ENCODE measurements at places on chromosomes 2 and 18.

- DNase-seq: no peak
These were observed 5.1 kb downstream of the ADRA2B start for GRCh38 chr2:96111257-96111640.

DNA sequence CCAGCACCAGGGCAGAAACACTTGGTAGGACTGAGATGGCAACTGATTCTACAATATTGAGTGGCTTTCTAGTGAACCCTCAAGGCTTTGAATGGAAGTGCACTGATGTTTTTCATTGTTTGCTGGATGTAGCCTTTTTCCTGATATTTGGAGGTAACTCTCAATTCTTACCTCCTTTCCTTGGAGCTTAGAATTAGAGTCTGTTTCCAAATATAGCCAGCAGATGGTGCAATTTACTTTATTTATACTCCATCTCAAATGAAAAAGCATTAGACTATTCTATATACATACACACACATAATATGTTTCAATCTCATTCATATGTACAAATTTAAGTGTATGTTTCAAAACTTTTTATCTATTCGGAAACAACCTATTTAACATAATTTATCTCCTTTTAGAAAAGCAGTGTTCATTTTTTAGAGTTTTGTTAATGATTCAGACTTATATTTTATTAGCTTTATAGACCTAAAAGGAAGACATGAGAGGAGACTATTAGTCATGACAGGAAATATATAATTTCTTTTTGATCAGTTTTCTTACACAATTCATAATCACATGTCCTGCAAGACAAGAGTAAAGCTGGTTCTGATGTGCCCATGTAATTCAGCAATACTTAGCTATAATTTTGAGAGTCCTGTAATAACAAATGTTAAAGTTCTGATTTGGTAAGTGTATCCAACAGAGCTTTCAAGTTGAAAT lies 124.8 kb downstream of the NUP35 start:
- DNase-seq: no peak

DNA sequence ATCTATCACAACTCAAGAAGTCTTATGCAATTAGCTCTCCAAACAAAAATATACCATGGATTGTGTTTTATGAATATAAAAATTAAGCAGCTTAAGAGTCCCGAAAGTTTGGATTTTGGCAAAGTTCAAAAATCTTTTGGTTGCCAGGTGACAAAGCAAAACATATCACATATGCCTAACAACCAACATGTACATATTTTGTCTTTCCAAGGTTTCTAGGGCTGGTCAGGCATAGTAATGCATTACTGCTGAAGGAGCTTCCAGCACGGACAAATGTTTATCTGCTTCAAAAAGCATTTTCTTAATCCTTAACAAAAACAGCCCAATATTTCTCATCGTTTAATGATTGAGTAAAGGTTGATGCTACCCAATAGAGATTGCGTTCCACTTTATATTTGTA lies 1327.1 kb upstream of the ZEB2 start:
- no peak for DNase-seq

- no peak for DNase-seq
These were observed 32.0 kb downstream of the SLC14A1 start for GRCh38 chr18:45755934-45756333.

DNA sequence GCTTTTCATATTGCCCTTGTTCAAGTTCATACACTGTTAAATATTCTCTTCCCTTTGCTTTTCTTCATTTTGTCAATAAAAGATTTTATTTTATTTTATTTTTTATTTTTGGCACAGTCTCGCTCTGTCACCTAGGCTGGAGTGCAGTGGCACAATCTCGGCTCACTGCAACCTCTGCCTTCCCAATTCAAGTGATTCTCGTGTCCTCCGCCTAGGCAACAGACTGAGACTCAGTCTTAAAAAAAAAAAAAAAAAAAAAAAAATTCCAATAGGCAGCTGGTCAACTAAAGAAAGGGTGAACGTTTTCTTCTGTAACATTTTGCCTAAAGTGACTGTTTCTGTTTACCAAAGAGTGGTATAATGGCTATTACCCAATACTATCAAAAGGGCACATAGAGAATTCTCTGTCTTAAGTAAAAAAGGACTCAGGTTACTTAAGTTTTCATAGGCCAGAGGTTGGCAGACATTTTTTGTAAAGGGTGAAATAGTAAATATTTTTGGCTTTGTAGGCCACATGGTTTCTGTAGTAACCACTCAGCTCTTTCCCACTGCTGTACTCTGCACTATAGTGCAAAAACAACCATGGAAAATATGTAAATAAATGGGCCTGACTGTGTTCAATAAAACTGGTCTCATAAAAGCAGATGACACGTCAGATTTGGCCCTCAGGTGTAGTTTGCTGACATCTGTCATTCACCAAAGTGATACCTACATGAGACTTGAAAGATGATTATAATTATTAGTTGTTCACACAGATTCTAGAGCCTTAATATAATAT lies 113.4 kb downstream of the MIB1 start:
- DNase-seq: no peak

GRCh38 chr2:109726379-109727270 lies 67.5 kb upstream of the RGPD5 start:
- DNase-seq: no peak

DNA sequence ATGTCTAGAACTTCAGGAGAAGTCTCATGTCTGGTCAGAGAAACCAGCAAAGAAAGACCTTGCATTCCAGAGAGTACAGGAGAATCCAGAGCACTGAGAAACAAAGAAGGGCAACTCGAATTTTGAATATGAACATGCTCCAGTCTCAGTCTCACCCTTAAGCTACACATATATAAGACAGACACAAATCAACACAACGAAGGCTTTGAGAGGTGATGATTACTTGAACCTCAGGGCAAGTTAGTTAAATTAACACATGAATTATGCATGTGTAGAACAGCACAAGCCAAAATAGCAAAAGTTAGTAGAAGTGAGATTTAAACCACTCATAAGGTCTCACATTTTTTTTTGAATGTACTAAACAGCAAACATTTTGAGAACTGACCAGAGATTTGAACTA lies 29.0 kb upstream of the DOK6 start:
- no peak for DNase-seq

GRCh38 chr2:12721566-12722446 lies 5.1 kb downstream of the TRIB2 start:
- no peak for DNase-seq

DNA sequence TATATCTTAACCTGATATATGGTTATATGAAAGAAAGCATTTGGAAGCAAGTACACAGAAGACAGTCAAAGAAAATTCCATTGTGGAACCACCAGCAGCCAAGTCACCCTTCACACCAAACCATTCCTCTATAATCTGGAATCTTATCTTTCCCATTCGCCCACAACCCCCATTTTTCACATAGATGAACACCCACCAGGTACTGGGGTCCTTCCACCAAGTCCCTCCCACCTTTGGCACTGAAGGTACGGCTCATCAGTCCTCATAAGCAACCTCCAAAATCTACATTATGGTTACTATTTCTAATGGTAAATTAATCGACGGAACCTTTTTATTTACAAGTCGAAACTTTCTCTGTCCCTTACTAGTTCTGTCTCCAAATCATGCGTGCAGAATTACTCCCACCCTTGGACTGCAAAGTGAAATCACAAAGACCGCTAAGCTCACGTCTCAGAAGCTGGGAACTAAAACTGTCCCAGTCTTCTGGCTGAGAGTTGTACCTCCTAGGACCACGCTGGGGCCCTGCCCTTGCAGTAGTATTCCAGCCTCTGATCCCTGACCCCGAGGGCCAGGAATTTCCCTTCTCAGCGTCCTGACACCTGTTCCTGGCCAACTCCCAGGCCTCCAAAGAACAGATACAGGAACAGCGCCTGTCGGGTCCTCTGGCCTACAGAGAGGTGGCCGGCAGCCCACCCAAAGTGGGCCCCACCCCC lies 702 bp downstream of the OLA1 start:
- DNase-seq: no peak

DNA sequence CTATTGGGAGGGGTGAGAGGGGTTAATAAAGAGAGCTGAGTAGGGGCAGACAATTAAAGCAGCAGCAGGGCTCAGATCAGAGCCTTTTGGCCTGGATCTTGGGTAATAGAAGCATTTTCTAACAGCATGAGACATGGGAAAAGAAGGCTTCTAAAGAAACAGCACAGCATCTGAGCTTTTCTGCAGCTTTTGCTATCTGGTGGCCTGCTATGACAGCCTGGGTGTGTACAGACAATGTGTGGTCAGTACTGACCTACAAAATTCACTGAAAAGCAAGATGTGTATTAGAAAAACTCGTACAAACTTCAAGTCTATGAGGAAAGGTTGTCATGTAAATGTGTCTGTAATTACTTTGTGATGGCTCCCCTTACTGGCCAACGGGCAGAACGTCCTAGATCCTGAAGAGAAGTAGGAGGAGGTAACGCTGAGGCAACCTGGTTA lies 95.6 kb downstream of the GALNT3 start:
- no peak for DNase-seq

- no peak for DNase-seq
These were observed 256.4 kb downstream of the SP3 start for GRCh38 chr2:173708806-173709205.

DNA sequence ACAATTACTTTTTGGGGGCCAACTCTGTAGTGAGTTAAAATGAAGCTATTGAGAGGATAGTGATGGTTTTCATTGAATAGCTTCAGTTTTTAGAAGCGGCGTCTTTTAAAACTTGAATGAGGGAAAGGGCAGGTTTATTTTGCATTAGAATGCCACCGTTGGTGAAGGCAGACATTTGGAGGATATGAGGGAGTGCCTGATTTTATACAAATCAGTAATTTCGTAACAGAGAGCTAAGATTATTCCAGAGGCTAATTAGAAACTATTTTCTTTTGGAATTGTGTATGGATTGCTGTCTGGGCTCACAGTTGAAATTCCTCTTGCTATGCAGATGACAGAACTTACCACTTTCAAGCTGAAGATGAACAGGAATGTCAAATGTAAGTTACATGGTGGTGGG lies 67.6 kb downstream of the ITGB1BP1 start:
- no peak for DNase-seq

DNA sequence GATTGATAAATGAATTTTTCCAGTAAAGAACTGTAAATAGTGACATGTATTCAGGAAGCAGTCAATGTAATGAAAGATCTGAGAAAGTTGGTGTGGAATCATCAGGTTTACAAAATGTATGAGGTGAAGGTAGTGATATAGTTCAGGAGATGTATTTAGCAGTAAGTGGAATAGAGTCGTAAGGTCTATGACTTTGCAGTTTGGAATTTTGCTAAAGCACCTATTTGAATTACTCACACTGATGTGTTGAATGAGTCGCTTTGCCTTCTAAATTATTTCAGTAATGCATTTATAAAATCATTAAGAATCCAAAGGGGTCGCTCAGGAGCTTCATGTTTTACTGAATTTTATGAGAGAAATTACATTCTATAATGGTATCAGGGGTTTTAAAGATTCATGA lies 713.7 kb downstream of the DSC3 start:
- DNase-seq: no peak

GRCh38 chr2:70083344-70084156 lies 3.7 kb upstream of the PCBP1 start:
- peak; percentile 26 for DNase-seq

- DNase-seq: no peak
These were observed 23.2 kb downstream of the ADAM17 start for GRCh38 chr2:9532421-9532820.

DNA sequence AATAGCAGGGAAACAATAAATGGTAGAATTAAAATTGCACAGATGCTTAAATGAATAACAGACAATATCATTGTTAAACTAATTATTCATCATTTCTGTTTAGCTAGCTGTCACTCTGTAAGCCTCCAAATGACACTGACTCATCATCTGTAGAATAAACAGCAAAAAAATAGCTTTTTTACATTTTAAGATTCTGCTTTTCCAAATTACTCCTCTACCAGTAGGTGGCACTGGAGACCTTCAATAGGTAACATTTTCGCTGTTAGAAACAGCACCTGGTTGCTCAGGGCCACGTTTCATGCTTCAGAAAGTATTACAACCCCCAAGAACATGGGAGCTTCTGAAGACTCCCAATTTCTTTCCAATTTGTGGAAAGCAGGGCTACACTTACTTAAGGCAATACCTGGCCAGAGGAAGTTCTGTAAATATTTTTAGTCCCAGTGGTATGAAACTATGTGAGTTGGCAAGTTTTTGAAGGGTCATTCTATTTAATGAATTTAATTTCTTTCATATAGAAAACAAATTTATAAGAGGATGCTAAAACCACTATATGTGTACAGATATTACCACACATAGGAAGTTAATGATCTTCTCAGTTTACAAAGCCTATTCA lies 45.4 kb downstream of the TTN start:
- DNase-seq: no peak

GRCh38 chr2:204065566-204065965 lies 129.0 kb downstream of the ICOS start:
- DNase-seq: no peak

- no peak for DNase-seq
These were observed 62.4 kb upstream of the SLC66A3 start for GRCh38 chr2:11092701-11093335.

DNA sequence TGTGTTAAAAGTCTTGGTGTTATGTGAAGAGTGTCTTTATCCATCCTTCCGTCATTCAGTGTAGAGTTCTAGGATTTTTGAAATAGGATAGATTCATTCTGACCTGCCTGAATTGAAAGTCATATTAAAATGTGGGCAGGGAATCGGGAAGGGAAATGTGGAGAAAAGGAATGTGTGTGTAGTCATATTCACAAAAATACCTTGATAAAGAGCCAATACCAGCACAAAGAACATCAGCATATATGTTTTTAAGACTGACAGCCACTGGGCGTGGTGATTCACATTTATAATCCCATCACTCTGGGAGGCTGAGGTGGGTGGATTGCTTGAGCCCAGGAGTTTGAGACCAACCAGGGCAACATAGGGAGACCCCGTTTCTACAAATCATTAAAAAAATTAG lies 188.1 kb downstream of the CAMKMT start:
- no peak for DNase-seq

- no peak for DNase-seq
These were observed 260.0 kb upstream of the ID2 start for GRCh38 chr2:8421658-8422449.

DNA sequence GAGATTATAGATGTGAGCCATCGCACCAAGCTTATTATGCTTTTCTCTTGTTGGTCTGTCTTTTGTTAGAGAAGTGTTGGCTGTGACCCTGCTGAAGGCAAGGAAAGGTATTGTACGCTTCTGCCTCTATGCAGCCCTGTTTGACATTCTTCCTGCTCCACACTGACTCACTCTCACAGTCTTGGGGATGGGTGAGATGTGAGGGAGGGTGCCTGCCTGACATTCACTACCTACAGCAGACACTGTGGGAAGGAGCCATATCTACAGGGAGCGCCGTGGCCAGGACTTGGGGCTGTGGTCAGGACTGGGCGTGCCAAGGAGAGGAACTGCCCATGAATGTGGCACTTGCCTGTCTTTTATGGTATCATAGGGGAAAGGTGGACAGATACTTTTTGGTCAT lies 43.9 kb upstream of the FHL2 start:
- DNase-seq: no peak

GRCh38 chr18:6719098-6719846 lies 10.2 kb upstream of the ARHGAP28 start:
- DNase-seq: no peak

- DNase-seq: no peak
These were observed 51.6 kb upstream of the KYNU start for GRCh38 chr2:142825861-142826260.

- DNase-seq: no peak
These were observed 67.4 kb upstream of the ZNF804A start for GRCh38 chr2:184530959-184531358.
